Vein endothelial cell (primary cell): ENCODE measurements at places on chromosomes 3 and 15. TPM values are rescaled to one million over a fixed set of nuclear protein-coding genes. Genes with fewer than 3 reads are reported as not detected.

The NTRK3 gene
- total RNA-seq = under 0.01 TPM in 2 replicates

The LRRC34 gene
- total RNA-seq = 1.6 and 3.8 TPM in 2 replicates

The COPS2 gene
- total RNA-seq = 66.0 and 82.3 TPM in 2 replicates

The FGF7 gene
- total RNA-seq = 0.19 and 0.98 TPM in 2 replicates

The ZNF717 gene
- 9.1 and 9.6 TPM in 2 replicates for total RNA-seq

The SLC25A20 gene
- 14.4 and 15.2 TPM in 2 replicates for total RNA-seq

The SEMA6D gene
- total RNA-seq = 2.0 and 8.7 TPM in 2 replicates

The PRR20G gene
- total RNA-seq = not detected in 2 replicates

The VPS33B gene
- total RNA-seq = 11.4 and 13.7 TPM in 2 replicates

The FETUB gene
- not detected in 2 replicates for total RNA-seq

The UBA3 gene
- total RNA-seq = 58.5 and 79.9 TPM in 2 replicates

The SLC7A14 gene
- total RNA-seq = 1.1 and 2.0 TPM in 2 replicates

The C2CD4A gene
- 0.98 and 1.2 TPM in 2 replicates for total RNA-seq

The MYZAP gene
- total RNA-seq = 12.7 and 14.4 TPM in 2 replicates

The SNAPC5 gene
- 13.0 and 15.0 TPM in 2 replicates for total RNA-seq
